Right atrium auricular region (tissue), 2 donors: ENCODE measurements at places on chromosomes 4 and X. TPM values are rescaled to one million over a fixed set of nuclear protein-coding genes. Genes with fewer than 3 reads are reported as not detected.

The CENPE gene
- 0.16 TPM for total RNA-seq

The GDPD2 gene
- total RNA-seq = not detected

The MSX1 gene
- 2.9 TPM for total RNA-seq

The MXD4 gene
- 33.4 TPM for total RNA-seq

The GPR119 gene
- not detected for total RNA-seq

The ATOH1 gene
- not detected for total RNA-seq

DNA sequence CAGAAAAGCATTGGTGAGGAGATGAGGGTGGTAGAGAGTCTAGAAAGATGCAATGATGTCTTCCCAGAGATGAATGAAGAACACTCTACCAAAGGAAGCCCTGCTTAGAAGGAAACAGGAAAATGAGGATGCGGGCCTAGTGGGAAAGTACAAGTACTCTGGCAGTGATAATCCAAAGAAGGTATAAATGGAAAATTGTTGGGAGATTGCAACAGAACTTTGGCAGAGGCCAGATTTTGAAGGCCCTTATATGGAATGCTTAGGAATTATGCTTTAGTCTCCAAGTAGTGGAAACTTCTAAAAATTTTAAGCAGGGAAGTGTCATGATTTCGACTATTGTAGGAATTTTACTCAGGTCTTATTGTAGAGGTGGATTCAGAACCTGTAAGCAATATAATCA, 11.0 kb downstream of the ARSJ start:
- DNase-seq = no peak
- H3K4me3 ChIP-seq = no peak overlapping the region
- no peaks in the 10 kb centered on the region for H3K4me1 ChIP-seq
- no peak overlapping the region for H3K27ac ChIP-seq

- peak overlapping the region; percentile 85 for H3K4me3 ChIP-seq
- no peak for DNase-seq
Observed at GRCh38 chrX:2689773-2690666, 1.1 kb upstream of the CD99 start.

GRCh38 chrX:129614481-129615255, 40.1 kb downstream of the APLN start:
- no peak overlapping the region for H3K27ac ChIP-seq
- no peak for DNase-seq
- H3K27me3 ChIP-seq = no peaks in the 10 kb centered on the region

- H3K36me3 ChIP-seq = no peaks in the 10 kb centered on the region
- H3K4me3 ChIP-seq = no peak overlapping the region
- no peak for DNase-seq
- no peaks in the 10 kb centered on the region for H3K27me3 ChIP-seq
Observed at GRCh38 chrX:14676431-14676830, 147.1 kb downstream of the GLRA2 start.

DNA sequence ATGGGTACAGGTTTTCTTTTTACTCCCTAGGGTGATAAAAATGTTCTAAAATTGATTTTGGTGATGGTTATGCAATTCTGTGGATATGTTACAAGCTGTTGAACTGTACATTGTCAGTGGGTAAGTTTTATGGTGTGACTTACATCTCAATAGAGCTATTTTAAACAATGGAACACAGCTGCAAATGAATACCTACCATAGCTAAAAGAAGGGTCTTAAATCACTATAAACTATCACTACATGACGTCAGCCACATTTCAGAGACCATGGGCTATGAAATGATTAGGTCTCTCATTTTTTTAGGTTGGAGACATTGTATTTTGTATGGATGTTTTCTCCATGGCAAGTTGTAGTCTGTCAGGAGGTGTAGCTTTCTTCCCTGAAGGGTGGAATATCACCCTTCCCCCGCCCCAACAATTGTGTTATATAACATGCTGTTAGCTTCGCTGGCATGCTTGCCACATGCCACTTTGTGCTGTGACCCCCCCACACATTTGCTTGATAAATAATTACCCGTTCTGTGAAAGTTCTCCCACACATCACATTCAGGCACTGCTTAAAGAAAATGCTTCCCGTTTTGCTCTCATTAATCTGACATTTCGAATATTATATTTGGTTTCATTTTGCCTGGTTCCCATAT, 159.7 kb downstream of the ARHGAP10 start:
- no peaks in the 10 kb centered on the region for H3K4me1 ChIP-seq
- H3K4me3 ChIP-seq = no peak overlapping the region
- DNase-seq = no peak
- H3K27ac ChIP-seq = peak overlapping the region; percentile 3
- H3K36me3 ChIP-seq = peaks cover 13% of the 10 kb centered on the region

DNA sequence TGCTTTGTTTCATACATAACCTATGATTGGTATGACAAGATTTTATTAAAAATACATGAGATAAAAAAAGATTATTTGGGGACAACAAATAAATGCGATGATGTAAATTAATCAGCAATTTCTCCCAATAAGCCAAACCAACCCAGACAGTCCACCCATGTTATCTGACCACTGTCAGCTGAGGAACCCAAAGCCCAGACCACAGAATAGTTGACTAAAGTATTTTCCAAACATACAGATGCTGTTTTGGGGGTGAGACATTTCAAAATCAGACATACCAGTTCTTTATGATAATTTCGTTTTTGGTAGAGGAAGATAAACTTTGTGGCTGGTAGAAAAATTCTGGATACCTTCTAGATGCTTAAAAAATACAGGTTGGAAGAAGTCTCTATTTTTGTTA, 650.8 kb upstream of the FAM241A start:
- no peak overlapping the region for H3K4me3 ChIP-seq
- no peaks in the 10 kb centered on the region for H3K36me3 ChIP-seq
- H3K4me1 ChIP-seq = no peaks in the 10 kb centered on the region
- no peak overlapping the region for H3K27ac ChIP-seq
- no peak for DNase-seq

- H3K27me3 ChIP-seq = no peaks in the 10 kb centered on the region
- H3K4me1 ChIP-seq = no peaks in the 10 kb centered on the region
- DNase-seq = no peak
- H3K27ac ChIP-seq = no peak overlapping the region
Observed at GRCh38 chrX:21276736-21277433, 97.3 kb upstream of the CNKSR2 start.

- H3K4me3 ChIP-seq = no peak overlapping the region
- H3K27me3 ChIP-seq = no peaks in the 10 kb centered on the region
- H3K36me3 ChIP-seq = no peaks in the 10 kb centered on the region
- H3K4me1 ChIP-seq = peaks cover 13% of the 10 kb centered on the region
Observed at GRCh38 chr4:78121338-78121904, 64.3 kb downstream of the FRAS1 start.

GRCh38 chr4:47939456-47939855, 25.1 kb upstream of the NFXL1 start:
- DNase-seq = no peak
- no peaks in the 10 kb centered on the region for H3K36me3 ChIP-seq
- no peak overlapping the region for H3K27ac ChIP-seq
- no peaks in the 10 kb centered on the region for H3K27me3 ChIP-seq
- H3K4me3 ChIP-seq = no peak overlapping the region
- H3K4me1 ChIP-seq = no peaks in the 10 kb centered on the region

- DNase-seq = no peak
- no peak overlapping the region for H3K27ac ChIP-seq
Observed at GRCh38 chr4:166143227-166143626, 270.2 kb downstream of the TLL1 start.

DNA sequence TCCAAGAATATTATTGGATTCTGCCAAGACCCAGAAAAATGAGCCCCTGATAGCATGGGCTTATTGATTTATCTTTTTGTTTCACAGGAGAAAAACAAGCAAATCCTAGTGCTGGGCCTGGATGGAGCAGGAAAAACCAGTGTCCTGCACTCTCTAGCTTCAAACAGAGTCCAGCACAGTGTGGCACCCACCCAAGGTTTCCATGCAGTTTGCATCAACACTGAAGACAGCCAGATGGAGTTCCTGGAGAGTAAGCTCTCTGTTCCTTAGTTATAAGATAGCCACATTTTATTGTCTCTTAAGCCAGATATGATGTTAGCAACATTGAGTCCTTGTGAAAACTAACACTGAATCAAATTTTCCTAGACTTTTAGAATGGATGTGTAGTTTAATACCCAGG, 5.5 kb downstream of the ARL9 start:
- no peaks in the 10 kb centered on the region for H3K36me3 ChIP-seq
- H3K27ac ChIP-seq = no peak overlapping the region
- peaks cover 5% of the 10 kb centered on the region for H3K4me1 ChIP-seq

DNA sequence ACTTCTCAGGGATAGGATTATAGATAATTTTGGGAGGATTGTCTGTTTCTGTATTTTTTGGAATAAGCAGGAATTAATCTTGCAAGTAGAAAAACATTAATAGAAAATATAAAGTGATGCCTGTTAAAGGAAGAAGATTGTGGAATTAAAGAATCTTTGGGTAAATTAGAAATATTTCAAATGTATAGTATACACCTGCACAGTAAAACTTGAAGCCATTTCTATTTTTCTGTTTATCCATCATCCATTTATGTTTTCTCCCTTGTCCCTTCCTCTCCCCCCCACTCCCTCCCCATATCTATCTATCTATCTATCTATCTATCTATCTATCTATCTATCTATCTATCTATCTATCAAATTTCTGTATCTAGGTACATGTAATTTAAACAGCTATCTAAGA, 46.9 kb upstream of the GEMIN8 start:
- H3K36me3 ChIP-seq = no peaks in the 10 kb centered on the region
- H3K27ac ChIP-seq = no peak overlapping the region
- H3K4me3 ChIP-seq = no peak overlapping the region
- H3K4me1 ChIP-seq = no peaks in the 10 kb centered on the region

DNA sequence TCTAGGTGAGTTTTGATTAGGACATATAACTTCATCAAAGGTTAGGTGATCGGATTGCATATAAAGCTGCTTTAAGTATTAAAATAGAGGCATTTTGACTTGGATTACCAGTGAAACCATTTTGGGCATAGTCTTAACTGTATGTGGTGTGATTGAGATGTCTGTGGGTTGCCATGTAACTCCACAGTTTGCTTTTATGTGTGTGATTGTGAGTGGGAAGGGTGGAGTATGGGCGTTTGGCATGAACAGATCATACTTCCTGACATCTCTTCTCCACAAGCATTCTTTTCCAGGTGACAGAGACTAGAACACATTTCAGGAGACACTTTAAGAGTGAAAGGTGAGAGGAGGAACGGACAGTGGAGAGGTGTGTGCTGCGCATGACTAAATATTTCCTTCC, 136.1 kb downstream of the CEP135 start:
- H3K36me3 ChIP-seq = no peaks in the 10 kb centered on the region
- H3K4me3 ChIP-seq = no peak overlapping the region
- no peak for DNase-seq
- no peaks in the 10 kb centered on the region for H3K27me3 ChIP-seq

DNA sequence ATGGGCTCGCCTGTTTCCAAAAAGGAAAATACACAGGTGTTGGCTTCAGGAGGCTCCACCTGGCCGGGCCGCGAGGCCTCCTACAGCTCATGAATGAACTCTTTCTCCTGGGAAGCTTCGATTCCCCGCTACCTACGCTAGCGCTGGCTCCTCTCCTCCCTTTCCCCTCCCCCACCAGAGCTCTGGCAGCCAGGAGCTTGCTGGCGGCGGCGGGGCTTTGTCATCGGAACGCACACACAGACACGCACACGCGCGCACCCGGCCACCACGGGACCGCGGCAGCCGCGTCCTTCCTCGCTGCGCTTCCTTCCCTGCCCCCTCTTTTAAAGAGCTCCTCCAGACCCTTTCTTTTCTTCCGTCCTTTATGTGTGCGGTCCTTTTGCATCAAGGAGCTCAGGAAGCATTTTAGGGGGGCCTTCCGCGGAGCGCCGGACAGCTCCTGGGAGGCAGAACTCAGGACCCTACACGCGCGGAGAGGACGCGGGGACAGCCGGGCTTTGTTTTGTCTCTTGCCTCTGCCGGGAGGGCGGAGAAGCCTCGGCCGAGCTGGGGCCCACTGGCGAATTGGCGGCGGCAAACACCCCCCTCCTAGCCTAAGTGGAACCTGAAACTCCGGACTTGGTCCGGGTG, 70.2 kb upstream of the BCOR start:
- no peak overlapping the region for H3K27ac ChIP-seq
- no peak for DNase-seq
- no peaks in the 10 kb centered on the region for H3K36me3 ChIP-seq
- H3K4me3 ChIP-seq = peak overlapping the region; percentile 5
- no peaks in the 10 kb centered on the region for H3K27me3 ChIP-seq

GRCh38 chrX:40471965-40472648, 108.7 kb upstream of the ATP6AP2 start:
- H3K27me3 ChIP-seq = no peaks in the 10 kb centered on the region
- H3K36me3 ChIP-seq = no peaks in the 10 kb centered on the region
- no peaks in the 10 kb centered on the region for H3K4me1 ChIP-seq
- no peak overlapping the region for H3K27ac ChIP-seq
- H3K4me3 ChIP-seq = no peak overlapping the region

GRCh38 chr4:151417766-151418376, 8.9 kb downstream of the FHIP1A start:
- no peak for DNase-seq
- no peaks in the 10 kb centered on the region for H3K4me1 ChIP-seq
- H3K27me3 ChIP-seq = no peaks in the 10 kb centered on the region

GRCh38 chrX:120768681-120769080, 107.0 kb downstream of the CT47B1 start:
- no peak for DNase-seq
- H3K36me3 ChIP-seq = no peaks in the 10 kb centered on the region
- H3K27ac ChIP-seq = no peak overlapping the region
- no peaks in the 10 kb centered on the region for H3K27me3 ChIP-seq

DNA sequence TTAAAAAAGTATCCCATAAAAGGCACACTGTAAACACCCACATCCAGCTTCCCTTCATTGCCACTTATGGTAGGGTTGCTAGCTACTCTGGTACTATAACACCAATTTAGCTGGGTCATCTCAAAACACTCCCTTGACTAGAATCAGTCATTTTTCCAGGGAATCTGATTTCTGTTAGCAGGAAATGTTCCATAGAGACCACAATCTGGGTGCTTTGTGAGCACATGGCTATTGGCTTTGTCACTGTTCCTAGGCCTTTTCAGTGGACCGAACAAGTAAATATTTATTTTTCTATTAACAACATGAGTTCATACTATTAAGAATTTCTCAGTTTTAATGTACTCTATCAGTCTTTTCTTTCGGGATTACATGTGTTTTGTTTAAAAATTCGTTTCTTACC, 404.7 kb upstream of the GNPDA2 start:
- H3K27me3 ChIP-seq = no peaks in the 10 kb centered on the region
- DNase-seq = no peak
- no peak overlapping the region for H3K27ac ChIP-seq
- no peaks in the 10 kb centered on the region for H3K36me3 ChIP-seq

DNA sequence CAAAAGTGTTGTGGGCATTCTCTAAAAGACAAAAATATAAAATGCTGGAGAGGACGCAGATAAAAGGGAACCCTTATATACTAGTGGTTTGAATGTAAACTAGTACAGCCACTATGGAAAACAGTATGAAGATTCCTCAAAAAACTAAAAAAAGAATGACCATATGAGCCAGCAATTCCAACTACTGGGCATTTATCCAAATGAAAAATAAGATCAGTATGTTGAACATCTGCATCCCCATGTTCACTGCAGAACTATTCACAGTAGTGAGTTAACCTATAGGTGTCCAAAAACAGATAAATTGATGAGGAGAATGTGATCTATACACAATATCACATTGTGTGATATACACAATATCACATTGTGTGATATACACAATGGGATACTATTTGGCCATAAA, 1615.3 kb downstream of the PCDH18 start:
- H3K4me3 ChIP-seq = no peak overlapping the region
- DNase-seq = no peak
- H3K27me3 ChIP-seq = no peaks in the 10 kb centered on the region
- H3K4me1 ChIP-seq = no peaks in the 10 kb centered on the region
- H3K27ac ChIP-seq = no peak overlapping the region
- no peaks in the 10 kb centered on the region for H3K36me3 ChIP-seq
